ENCODE measurements at places on chromosomes 12 and 14.

- no peak for DNase-seq
Measured at GRCh38 chr12:132211816-132212215, 67.6 kb downstream of the NOC4L start.

GRCh38 chr12:53481939-53482586 lies 17.2 kb downstream of the MAP3K12 start:
- DNase-seq, result no peak

GRCh38 chr14:51784466-51784865 lies 75.9 kb upstream of the GNG2 start:
- no peak for DNase-seq

DNA sequence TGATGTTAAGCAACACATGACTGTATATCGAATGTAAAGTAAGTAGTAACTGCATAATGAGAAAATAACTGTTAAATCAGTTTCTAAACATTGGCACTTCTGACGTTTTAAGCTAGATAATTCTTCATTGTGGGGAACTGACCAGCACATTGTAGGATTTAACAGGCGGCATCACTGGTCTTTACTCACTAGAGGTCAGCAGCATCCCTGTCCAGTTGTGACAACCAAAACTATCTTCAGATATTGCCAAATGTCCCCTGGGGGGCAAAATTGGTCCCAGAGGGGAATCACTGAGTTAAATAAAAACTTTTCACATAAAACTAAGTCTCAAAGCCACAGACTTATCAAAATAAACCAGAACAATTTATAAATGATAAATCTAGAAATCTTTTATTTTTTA lies 65.3 kb downstream of the BLTP3B start:
- peak; percentile 3 for DNase-seq

- DNase-seq, result no peak
Measured at GRCh38 chr12:127238107-127238506, 1028.9 kb upstream of the TMEM132C start.
